Glutamatergic neuron (in vitro differentiated cells): ENCODE measurements at places on chromosomes 7 and 10. TPM values are rescaled to one million over a fixed set of nuclear protein-coding genes. Genes with fewer than 3 reads are reported as not detected.

DNA sequence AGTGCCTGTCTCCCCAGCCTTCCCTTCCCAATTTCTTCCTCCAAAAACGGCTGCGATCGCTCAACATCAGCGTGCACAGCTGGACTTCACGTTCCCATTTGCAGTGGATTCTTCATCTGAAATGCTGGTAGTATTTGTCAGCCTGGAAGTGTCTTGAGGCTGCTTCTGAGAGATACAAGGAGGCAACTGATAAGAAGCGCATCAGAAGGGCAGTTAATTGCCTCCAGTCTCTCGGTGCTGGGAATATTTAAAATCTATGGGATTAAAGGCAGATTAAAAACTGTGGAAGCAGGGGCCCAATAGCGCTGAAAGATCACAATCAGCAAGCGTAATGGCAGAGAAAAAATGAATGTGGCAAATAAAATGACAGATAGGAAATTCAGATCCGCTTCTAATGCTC, 450.0 kb downstream of the GATA3 start:
- H3K27ac ChIP-seq, result no peak overlapping the region
- H3K36me3 ChIP-seq, result no peaks in the 10 kb centered on the region
- H3K4me1 ChIP-seq, result peaks cover 4% of the 10 kb centered on the region
- no peak for DNase-seq
- H3K4me3 ChIP-seq, result no peak overlapping the region

Gene MRLN
- total RNA-seq, result not detected

DNA sequence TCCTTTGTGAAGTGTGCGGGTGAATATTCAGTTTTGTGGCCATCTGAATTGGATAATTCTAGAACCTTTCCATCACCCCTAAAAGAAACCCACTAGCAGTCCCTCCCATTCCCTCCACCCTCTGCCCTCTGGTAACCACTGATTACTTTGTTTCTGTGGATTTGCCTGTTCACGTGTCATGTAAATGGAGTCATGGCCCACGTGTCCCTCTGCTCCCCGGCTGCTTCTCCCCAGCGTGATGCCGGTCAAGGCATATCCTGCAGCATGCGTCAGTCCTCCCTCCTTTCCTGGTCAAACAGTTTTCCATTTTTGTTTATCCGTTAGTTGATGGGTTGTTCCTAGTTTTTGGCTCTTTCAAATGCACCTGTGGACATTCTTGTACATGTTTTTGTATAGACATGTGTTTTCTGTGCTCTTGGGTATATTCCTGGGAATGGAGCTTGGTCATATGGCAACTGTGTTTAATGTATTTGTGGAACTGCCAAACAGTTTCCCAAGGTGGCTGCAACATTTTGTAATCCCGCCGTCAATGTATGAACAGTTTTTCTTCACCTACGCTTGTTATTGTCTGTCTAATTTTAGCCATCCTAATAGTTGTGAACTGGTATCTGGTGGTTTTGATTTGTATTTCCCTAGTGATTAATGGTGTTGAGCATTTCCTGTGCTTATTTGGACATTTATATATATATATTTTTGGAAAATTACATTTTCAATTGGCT, 22.4 kb downstream of the PPP2R2D start:
- H3K4me1 ChIP-seq, result peaks cover 15% of the 10 kb centered on the region
- H3K27me3 ChIP-seq, result peaks cover 3% of the 10 kb centered on the region
- H3K27ac ChIP-seq, result no peak overlapping the region
- no peak overlapping the region for H3K4me3 ChIP-seq
- peaks cover 9% of the 10 kb centered on the region for H3K36me3 ChIP-seq

DNA sequence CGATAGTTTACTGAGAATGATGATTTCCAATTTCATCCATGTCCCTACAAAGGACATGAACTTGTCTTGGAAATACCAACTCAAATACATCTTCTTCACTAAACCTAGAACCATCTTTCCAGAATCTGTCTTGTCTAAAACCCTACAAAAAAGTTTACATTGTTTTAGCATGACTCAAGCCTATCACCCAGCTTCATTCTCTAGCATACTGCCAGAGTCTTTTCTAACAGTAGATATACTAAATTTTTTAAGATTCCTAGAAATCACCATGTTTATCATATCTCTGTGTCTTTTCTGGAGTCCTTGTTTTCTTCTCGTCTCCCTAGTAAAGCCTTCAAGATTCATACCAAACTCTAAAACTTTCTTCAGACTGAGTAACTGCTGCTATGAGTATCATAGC, 129.7 kb downstream of the SEMA3E start:
- H3K27ac ChIP-seq, result no peak overlapping the region
- DNase-seq, result no peak
- H3K4me3 ChIP-seq, result no peak overlapping the region
- peaks cover 4% of the 10 kb centered on the region for H3K4me1 ChIP-seq
- H3K27me3 ChIP-seq, result no peaks in the 10 kb centered on the region

GRCh38 chr10:31864834-31865518, 63.7 kb downstream of the ARHGAP12 start:
- no peak overlapping the region for H3K27ac ChIP-seq
- peaks cover 26% of the 10 kb centered on the region for H3K4me1 ChIP-seq
- no peak for DNase-seq
- H3K36me3 ChIP-seq, result no peaks in the 10 kb centered on the region
- peaks cover 3% of the 10 kb centered on the region for H3K27me3 ChIP-seq
- no peak overlapping the region for H3K4me3 ChIP-seq

Gene TEX36
- total RNA-seq, result not detected

GRCh38 chr7:74083928-74084721, 521 bp downstream of the LIMK1 start:
- peak; percentile 64 for DNase-seq
- H3K27ac ChIP-seq, result peak overlapping the region; percentile 66
- peaks cover 2% of the 10 kb centered on the region for H3K4me1 ChIP-seq
- peak overlapping the region; percentile 93 for H3K4me3 ChIP-seq
- no peaks in the 10 kb centered on the region for H3K36me3 ChIP-seq

DNA sequence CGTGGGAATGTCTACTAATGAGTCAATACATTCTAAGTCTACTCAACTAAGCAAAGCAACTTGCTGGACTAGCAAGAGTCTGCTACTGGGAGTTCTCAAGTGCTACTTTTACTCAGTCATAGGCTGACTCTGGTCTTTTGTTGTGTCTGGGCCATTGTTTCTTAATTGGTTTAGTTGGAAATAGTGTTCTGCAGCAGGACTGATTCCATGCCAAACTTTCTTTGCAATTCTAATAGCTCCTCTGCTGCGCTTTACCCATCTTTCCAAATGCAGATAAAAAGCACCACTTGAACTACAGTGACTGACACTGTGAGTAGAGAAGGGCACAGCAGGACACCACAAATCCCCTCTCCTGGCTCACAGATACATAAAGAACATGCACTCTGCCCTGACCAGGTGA, 125.7 kb downstream of the CD36 start:
- H3K27ac ChIP-seq, result no peak overlapping the region
- no peak for DNase-seq
- H3K27me3 ChIP-seq, result no peaks in the 10 kb centered on the region
- H3K4me1 ChIP-seq, result no peaks in the 10 kb centered on the region
- H3K36me3 ChIP-seq, result no peaks in the 10 kb centered on the region

Gene AKR1E2
- total RNA-seq, result 8.7 TPM

Gene NPSR1
- not detected for total RNA-seq

GRCh38 chr7:139575338-139575680, 51.8 kb downstream of the CLEC2L start:
- no peaks in the 10 kb centered on the region for H3K36me3 ChIP-seq
- H3K27ac ChIP-seq, result no peak overlapping the region
- H3K4me1 ChIP-seq, result no peaks in the 10 kb centered on the region
- no peak for DNase-seq
- H3K4me3 ChIP-seq, result no peak overlapping the region

- no peak for DNase-seq
- no peaks in the 10 kb centered on the region for H3K4me1 ChIP-seq
- H3K4me3 ChIP-seq, result no peak overlapping the region
Measured at GRCh38 chr7:64300641-64301405, 12.9 kb upstream of the ZNF736 start.

Gene TRIM74
- 2.9 TPM for total RNA-seq

- H3K4me3 ChIP-seq, result no peak overlapping the region
- no peaks in the 10 kb centered on the region for H3K4me1 ChIP-seq
- no peak overlapping the region for H3K27ac ChIP-seq
- peaks cover 8% of the 10 kb centered on the region for H3K36me3 ChIP-seq
- peaks cover 2% of the 10 kb centered on the region for H3K27me3 ChIP-seq
Measured at GRCh38 chr7:10632712-10633111, 341.0 kb upstream of the PHF14 start.

DNA sequence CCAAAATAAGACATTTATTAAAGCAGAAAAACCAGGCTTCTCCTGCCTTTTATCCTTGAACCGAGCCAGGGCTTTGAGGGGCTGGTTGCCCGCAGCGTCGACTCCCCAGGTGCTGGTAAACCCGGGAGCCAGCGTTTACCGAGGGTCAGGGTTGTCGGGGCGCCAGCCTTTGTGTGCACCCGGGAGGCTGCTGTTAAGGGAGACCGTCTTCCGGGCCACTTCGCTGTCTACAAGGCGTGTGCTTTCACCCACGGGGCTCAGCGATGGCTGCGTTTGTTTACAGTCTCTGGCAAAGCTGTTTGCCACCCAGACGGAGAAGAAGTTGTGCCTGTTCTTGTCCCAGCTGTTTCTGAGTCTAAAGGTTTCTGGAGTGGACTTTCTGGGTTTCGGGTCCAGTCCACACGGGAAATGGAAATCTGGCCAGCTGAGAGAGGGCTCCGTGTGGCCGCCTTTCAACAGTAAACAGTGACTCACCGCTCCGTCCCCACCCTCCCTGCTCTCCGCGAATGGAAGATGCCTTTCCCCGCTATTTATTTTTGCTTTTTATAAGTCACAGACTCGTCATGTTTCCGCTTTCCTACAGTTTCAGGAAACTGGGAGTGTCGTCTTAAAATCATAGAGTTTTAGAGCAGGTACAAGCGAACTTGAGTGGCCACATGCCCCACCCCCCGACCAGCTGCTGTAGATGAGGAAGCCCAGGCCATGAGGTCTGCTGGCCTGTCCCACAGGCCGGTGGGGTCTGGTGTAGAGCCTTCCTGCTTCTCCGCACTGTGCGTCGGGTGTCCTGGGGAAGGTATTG, 2.2 kb downstream of the MAFK start:
- peaks cover 11% of the 10 kb centered on the region for H3K4me1 ChIP-seq
- peak overlapping the region; percentile 50 for H3K27ac ChIP-seq
- H3K4me3 ChIP-seq, result peak overlapping the region; percentile 40
- peaks cover 4% of the 10 kb centered on the region for H3K27me3 ChIP-seq
- no peak for DNase-seq

Gene HYAL4
- not detected for total RNA-seq

DNA sequence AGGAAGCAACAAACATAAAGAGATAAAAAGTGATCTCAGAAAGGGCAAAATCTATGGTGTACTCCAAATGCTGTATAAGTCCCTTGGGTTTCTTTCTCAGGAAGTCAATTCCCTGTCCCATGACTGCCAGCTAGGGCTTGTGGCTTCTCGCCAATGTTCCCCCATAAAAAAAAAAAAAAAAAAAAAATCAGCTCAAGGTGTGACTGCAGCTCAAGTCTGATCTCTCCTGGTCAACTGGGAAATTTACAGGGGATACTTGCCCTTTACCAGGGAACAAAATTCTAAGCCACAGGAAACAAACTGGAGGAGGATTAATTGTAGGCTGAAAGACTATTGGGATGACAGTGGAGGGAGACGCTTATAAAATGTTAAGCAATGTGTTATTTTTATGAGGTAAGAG, 76.0 kb downstream of the PCGF5 start:
- H3K27ac ChIP-seq, result no peak overlapping the region
- DNase-seq, result no peak
- H3K4me3 ChIP-seq, result no peak overlapping the region
- H3K36me3 ChIP-seq, result no peaks in the 10 kb centered on the region
- H3K27me3 ChIP-seq, result peaks cover 3% of the 10 kb centered on the region

Gene LANCL2
- 24.1 TPM for total RNA-seq

DNA sequence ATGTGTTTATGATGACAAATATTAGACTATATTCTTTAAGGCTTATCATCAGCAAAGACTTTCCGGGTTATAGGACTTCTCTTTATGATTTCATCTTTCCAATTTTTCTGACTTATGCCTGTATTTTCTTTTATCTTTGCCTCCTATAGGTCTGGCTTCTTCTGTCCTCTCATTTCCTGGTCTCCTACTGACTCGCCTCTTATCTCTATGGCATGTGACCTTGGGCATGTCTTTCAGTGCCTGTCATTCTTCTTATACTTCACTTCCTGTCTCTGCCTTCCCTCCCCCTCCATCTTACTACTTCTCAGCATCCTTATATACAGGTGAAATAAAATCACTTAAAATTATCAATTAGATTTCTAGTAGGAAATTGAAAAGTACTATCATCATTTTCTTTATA, 42.2 kb downstream of the PCDH15 start:
- no peak overlapping the region for H3K27ac ChIP-seq
- H3K36me3 ChIP-seq, result no peaks in the 10 kb centered on the region

GRCh38 chr10:118505363-118505762, 90.1 kb downstream of the PRLHR start:
- no peak overlapping the region for H3K4me3 ChIP-seq
- no peak for DNase-seq
- H3K4me1 ChIP-seq, result peaks cover 2% of the 10 kb centered on the region
- H3K36me3 ChIP-seq, result no peaks in the 10 kb centered on the region

DNA sequence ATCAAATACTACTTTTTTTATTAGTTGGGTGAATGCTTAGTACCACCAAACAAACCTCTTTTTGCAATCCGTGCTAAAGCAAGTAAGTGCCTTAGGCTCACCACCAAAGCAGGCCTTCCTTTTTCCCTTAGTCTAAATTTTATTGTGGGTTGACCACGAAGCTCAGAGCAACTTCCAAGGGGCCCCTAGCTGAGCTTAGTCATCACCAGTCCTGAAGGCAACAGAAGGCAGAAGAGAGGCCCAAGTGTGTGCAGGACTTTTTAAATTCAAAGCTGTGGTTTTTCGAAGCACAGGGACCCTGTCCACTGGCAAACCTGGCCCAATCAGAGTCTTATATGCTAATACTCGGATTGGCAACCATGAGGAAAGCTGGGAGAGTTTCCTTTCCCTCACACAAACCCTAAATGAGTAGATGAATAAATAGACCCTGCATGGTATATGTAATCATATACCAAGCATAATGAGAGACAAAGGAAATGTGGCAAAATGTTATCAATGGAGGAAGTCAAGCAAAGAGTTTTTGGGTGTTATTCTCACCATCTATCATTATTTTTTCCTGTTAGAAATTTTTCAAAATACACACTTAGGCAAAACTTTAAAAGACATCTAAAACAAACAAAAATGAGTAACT, 453.2 kb upstream of the GALNT17 start:
- no peak for DNase-seq
- H3K4me3 ChIP-seq, result no peak overlapping the region
- H3K27me3 ChIP-seq, result no peaks in the 10 kb centered on the region
- H3K27ac ChIP-seq, result no peak overlapping the region
- H3K36me3 ChIP-seq, result no peaks in the 10 kb centered on the region

- no peaks in the 10 kb centered on the region for H3K27me3 ChIP-seq
- H3K27ac ChIP-seq, result no peak overlapping the region
- no peaks in the 10 kb centered on the region for H3K36me3 ChIP-seq
- no peak overlapping the region for H3K4me3 ChIP-seq
Measured at GRCh38 chr7:120033114-120033513, 239.9 kb upstream of the KCND2 start.

DNA sequence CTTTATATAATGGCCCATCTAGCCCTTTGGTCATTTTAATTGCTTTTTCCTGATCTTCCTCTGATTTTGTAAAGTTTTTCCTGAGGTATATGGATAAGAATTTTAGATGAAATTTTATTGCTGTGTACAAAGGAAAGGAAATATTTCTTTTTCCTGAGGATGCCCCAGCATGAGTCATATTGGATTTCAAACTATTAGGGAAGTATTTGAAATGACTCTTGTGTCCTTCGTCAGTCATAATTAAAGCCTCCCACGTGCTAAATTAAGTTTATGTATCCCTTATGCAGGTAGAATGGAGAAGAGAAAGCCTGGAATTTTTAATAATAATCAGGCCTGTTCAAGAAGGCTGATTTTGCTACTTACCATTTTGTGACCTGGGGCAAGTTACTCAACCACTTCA, 82.6 kb upstream of the GLI3 start:
- H3K27me3 ChIP-seq, result no peaks in the 10 kb centered on the region
- H3K27ac ChIP-seq, result no peak overlapping the region
- H3K36me3 ChIP-seq, result no peaks in the 10 kb centered on the region
- no peaks in the 10 kb centered on the region for H3K4me1 ChIP-seq
- no peak for DNase-seq

Gene C10orf62
- not detected for total RNA-seq
